ENCODE measurements at places on chromosomes 13 and 19.
A peak's percentile ranks its signal among the peaks of the same experiment; 100 is the strongest.

- DNase-seq = no peak
Measured at GRCh38 chr13:99566125-99567083, 65.1 kb downstream of the TM9SF2 start.

GRCh38 chr13:29361716-29362115 is 233.8 kb downstream of the SLC7A1 start:
- no peak for DNase-seq

- no peak for DNase-seq
Measured at GRCh38 chr13:85737952-85738351, 61.3 kb downstream of the SLITRK6 start.

DNA sequence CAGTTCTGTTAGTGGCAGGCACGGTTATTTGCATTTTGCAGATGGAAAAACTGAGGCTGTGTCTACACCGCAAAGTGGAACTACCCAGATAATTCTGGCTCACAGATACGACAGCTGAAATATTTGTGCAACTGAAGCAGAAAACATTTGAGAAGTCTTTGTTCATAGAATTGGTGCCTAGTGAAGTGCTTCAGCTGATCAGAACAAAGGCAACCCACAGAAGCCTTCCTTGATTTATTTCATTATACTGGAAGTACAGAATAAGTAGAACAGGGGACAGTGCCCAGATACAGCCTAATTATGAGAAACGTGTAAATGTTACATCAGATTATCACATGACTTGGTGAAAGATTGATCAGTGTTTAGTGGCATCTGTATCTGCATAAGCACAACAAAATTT is 73.4 kb upstream of the RAP2A start:
- DNase-seq = no peak

- no peak for DNase-seq
Measured at GRCh38 chr13:92187378-92187989, 789.1 kb downstream of the GPC5 start.

- no peak for DNase-seq
Measured at GRCh38 chr13:111962431-111962891, 104.5 kb upstream of the SOX1 start.

DNA sequence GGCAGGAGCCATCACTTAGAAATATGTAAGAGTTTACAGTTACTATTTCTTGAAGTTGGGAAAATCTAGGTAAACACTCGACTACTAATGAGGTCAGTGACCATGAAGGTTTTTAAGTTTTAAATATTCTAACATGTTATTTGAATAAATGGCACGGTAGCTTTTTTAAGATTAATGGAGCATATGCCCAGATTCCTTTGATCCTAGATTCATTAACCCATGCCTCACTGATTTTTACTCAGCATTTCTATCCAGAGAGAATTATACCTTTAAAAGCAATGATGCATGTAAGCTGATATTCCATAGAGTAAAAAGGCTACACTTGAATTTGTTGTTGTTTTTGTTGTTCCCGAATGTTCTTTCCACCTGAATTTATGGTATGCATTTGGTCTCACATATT is 541.4 kb downstream of the DACH1 start:
- no peak for DNase-seq

DNA sequence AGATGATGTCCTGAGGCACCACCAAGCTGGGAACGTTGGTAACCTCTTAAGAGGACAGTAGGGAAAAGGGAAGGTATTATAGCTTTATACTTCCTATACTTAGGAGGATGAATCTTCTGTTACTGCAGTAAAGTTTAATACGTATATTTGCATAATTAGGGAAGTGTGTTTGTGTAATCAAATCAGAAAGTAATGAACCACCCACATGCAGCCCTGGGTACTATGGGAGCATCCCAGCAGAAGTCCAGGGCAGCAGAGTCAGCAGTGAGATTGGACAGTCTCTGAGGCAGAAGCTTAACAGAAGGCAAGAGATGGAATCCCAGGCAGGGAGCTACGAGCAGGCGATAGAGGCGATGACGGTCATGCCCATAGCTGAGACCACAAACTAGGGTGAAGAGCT is 12.5 kb downstream of the SAFB start:
- DNase-seq = no peak

GRCh38 chr19:31331536-31331935 is 17.7 kb downstream of the TSHZ3 start:
- DNase-seq = no peak

- DNase-seq = no peak
Measured at GRCh38 chr13:78402708-78403400, 200.5 kb downstream of the POU4F1 start.

DNA sequence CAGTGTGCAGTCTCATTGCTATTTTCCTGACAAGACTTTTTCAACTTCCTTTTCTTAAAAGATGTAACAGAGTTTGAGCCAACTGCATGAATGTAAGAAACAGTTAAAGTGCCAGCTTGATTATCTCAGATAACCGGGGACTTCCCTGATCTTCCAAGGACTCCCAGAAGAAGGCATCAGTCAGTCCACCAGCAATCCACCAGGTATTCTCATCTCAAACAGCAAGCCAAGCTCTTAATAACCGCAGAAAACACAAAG is 350.1 kb downstream of the LIG4 start:
- DNase-seq = no peak

GRCh38 chr13:40422588-40423235 is 243.7 kb downstream of the FOXO1 start:
- no peak for DNase-seq

GRCh38 chr19:2197270-2197669 is 33.5 kb downstream of the DOT1L start:
- no peak for DNase-seq

GRCh38 chr19:3096267-3096901 is 2.2 kb downstream of the GNA11 start:
- no peak for DNase-seq

- DNase-seq = no peak
Measured at GRCh38 chr13:69935043-69935442, 172.6 kb upstream of the ATXN8OS start.

GRCh38 chr13:34671137-34671536 is 270.9 kb upstream of the NBEA start:
- DNase-seq = no peak

DNA sequence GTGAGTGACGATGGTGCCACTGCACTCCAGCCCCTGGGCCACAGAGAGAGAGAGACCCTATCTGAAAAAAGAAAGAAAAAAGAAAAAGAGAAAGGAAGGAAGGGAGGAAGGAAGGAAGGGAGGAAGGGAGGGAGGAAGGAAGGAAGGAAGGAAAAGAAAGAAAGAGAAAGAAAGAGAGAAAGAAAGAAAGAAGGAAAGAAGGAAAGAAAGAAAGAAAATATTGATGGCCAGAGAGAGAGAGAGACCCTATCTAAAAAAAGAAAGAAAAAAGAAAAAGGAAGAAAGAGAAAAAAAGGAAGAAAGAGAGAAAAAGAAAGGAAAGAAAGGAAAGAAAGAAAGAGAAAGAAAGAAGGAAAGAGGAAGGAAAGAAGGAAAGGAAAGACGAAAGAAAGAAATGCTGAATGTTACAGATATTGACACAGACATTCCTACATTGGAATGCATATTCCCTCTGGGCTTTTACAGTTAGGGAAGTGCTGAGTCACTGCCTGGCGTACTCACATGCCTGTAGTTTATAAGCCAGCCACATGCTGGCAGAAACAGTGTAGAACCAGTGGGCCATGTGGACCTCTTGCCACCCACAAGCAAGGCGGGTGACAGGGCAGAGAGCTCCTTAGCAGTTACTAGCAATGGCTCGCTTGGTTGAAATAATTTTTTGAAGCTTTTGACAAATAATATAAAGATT is 34.6 kb upstream of the SLC46A3 start:
- no peak for DNase-seq

DNA sequence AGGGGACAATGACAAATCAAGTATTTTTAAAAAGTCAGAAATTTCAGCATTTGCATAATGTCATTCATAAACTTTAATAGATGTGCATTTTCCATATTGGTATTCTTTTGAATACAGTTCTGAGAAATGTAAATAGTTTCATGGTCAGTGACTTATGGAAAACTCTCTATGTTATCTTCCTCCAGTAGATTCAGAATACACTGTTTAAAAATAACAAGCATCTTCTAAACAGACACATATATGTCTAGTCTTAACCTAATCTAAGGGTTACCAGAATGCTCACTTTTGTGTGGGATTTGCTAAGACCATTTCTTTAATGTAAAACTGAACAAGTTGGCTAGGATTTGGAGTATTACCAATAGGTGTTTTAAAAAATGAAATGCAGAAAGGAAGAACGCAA is 119.8 kb upstream of the SGCG start:
- no peak for DNase-seq

DNA sequence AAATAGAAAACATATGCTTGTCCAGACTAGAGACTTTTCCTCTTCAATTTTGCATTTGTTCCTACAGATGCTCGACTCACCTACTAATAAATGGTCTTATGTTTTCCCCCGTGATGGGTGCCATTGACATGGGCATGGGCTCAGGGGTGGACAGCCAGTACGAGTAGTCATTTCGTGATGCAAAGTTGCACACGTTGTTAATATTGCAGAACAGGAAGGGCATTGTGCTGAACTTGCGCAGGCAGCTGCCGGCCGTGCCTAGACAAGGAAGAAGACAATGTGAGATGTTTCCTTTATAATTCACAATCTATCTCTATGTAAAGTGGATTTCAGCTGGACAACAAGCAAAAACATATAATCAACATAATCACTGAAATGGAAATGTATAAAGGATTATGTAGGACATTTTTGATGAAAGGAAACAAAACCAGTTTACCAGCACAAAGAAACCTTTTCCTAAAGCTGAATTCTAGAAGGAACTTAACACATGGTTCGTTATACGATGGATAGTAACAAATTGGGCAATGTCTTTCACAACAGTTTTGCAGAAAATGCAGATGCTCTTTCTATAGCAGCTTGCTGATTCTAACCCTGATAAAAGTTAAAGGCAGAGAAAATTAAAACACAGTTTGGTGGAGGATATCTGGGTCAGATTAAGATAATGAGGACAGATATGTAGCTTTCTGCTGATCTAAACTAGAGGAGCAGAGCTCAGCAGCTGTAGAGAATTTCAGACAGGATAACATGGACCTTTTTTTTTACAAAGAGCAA is 145.7 kb downstream of the COL4A1 start:
- DNase-seq = no peak

GRCh38 chr19:11264452-11265176 is 2.3 kb upstream of the DOCK6 start:
- no peak for DNase-seq

- DNase-seq = no peak
Measured at GRCh38 chr19:30778061-30778460, 405.9 kb downstream of the ZNF536 start.

GRCh38 chr13:48733739-48734335 is 80.1 kb downstream of the CYSLTR2 start:
- no peak for DNase-seq

DNA sequence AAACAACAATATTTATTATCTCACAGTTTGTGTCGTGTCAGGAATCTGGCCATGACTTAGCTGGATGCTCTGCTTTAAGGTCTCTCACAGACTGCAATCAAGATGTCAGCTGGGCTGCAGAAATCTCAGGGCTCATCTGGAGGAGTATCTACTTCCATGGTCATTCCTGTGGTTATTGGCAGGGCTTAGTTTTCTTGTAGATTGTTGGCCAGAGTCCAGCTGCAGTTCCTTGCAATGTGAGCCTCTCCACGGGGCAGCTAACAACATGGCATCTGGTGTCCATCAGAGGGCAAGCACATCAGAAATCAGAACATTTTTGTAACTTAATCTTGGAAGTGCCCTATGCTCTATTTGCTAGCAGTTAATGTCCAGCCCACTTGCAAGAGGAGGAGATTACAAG is 45.7 kb upstream of the TDRD3 start:
- DNase-seq = no peak

DNA sequence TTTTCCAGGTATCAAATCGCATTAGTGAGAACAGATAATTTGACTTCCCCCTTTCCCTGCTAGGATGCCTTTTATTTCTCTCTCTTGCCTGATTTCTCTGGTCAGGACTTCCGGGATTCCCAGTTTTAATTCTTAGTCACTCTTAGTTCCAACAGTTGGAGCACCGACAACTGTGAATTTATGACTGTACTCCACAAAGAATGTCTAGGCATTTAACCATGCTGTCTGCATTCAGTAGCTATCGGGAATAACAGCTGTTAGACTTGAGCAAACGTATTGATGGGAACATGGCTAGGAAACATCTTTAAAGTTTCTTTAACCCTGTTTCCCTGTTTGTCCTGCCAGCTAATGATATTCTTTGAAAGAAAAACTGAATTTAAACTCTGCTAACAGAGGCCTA is 14.1 kb upstream of the SPACA7 start:
- DNase-seq = no peak

GRCh38 chr19:30444253-30444671 is 72.1 kb downstream of the ZNF536 start:
- DNase-seq = no peak

DNA sequence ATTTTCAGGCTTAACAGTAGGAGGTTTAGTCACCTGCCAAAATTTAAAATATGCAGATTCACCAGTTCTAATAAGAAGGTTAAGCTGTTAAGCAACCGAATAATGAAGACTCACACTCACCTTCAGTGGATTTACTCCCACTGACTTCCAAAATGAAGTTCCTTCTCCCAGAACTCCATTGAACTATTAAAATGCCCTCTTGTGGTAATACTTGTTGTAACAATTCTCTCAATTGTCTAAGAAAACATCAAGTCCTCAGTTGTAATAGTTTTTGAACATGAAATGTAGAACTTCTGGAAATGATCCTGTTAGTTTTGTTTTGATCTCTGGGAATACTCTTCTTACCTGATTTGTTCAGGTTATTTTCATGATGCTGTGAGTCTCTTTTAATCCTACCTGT is 522.0 kb upstream of the ATXN8OS start:
- no peak for DNase-seq

- no peak for DNase-seq
Measured at GRCh38 chr13:56906909-56907308, 233.8 kb upstream of the PRR20A start.

GRCh38 chr19:426725-427445 is 17.9 kb upstream of the C2CD4C start:
- DNase-seq = no peak

- peak; percentile 46 for DNase-seq
Measured at GRCh38 chr19:10105509-10106099, 558 bp upstream of the PPAN start.

- DNase-seq = no peak
Measured at GRCh38 chr19:43286096-43286495, 16.8 kb upstream of the PSG9 start.

DNA sequence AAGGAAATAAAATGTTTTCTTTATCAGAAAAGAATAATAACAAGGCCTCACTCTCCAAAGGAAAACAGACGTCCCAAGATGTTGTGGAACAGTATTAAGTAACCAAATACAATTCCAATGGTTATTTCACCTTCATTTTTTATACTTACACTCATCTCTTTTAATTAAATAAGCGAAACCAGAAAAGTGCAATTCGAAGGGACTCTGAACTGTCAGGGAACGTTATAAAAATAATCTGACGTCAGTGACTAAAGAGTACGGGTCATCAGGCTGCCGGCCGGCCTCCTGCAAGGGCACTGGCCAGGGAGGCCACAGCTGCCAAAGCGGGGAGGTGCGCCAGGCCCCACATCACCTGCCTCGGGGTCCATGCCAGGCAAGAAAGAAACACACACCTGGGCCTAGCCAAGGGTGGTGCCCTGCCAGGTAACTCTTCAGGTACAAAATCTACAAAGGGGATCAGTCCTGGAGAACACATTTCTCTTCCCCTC is 61.2 kb downstream of the CDADC1 start:
- no peak for DNase-seq
